ENCODE measurements at places on chromosomes 5 and 9.

GRCh38 chr5:127834554-127834953 is 131.4 kb downstream of the CCDC192 start:
- DNase-seq, result no peak

- DNase-seq, result no peak
Observed at GRCh38 chr9:6658628-6659353, 13.3 kb upstream of the GLDC start.

DNA sequence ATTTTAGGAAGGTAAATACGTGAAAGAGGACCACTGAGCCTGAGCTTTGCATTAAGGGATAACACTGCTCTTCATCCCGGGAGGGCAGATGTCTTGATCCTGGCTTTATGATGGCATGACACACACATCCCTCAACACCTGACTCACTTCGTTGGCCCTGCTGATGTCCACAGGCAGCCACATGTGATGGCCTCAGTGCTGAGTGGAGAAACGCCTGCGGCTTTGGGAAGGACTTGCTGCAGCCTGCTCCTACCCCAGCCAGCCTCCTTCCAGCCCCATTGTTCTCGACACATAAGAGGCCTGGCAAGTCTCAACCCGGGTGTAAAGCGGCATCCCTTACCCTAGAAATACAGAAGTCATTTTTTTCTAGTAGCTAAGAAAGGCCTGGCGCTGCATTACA is 169.0 kb downstream of the SYK start:
- DNase-seq, result no peak

DNA sequence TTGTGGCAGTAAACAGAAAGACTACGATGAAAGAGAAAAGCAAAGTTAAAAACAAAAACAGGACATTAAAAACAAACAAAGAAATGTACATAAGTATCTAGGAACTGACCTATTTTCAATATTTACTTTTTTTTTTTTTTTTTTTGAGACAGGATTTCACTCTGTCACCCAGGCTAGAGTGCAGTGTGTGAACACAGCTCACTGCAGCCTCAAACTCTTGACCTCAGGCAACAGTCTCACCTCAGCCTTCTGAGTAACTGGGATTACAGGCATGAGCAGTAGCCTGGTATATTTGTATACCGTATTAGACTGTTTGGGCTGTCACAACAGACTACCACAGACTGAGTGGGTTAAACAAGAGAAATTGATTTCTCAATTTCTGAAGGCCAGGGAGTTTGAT is 1189.1 kb downstream of the CDH9 start:
- no peak for DNase-seq

GRCh38 chr5:160923936-160924710 is 72.1 kb upstream of the ATP10B start:
- peak; percentile 40 for DNase-seq

DNA sequence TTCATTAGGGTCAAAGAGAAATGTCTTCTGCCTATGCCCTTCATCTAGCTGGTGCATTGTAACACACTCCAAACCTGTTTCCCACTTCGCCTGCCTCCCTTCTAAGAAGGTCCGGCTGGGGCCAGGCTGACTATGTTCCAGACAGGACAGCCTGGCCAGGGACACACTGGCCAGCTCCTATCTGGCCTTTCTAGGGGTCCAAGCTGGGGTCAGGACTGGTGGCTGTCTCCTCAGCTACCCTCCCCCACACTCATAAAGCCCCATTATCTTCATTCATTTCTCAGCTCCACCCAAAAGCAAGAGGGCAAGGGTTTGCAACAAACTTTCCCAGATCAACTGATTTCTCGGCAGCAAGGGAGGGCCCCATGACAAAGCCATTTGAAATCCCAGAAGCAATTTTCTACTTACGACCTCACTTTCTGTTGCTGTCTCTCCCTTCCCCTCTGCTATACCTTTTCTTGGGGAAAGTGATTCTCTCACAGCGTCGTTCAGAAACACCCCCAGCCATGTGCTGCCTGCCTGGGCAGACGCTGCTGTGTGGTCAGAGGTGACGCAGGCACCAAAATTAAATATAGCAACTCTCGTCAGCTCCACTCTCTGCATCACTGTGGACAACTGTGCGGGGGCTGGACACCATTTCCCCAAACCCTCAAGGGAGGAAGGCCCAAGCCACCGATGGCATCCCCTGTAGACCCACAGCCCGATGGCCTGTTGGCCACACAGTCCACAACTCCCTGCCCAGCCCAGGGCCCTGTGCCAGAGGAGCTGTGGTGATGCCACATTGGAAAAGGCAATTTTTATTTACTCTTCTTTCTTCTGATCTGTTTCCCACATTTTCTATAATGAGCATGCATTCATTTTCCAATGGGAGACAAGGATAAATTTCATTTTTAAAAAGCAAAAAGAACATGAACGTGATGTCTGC is 6.1 kb downstream of the IL13 start:
- DNase-seq, result no peak

- peak; percentile 21 for DNase-seq
Observed at GRCh38 chr5:59104400-59105127, 521.7 kb downstream of the RAB3C start.

- no peak for DNase-seq
Observed at GRCh38 chr9:86550401-86550800, 196.2 kb upstream of the TUT7 start.

GRCh38 chr5:126878634-126879033 is 101.7 kb downstream of the LMNB1 start:
- DNase-seq, result no peak

DNA sequence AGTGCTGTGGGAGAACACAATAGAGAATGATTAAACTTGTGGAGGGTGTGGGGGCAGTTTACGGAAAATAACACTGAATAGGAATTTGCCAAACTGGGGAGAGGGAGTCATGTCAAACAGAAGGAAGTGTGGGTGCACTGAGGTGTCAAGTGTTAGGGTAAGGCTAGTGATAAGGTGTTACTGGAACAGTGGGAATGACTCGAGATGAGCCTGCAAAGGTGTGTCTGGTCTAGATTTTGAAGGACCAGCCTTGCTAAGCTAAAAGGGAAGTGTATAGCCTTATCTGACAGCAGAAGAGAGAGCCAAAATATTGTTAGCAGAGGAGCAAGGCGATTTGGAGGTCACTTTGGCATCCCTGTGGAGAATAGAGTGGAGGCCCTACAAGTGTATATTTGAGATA is 4.2 kb downstream of the CNOT6 start:
- no peak for DNase-seq

- DNase-seq, result no peak
Observed at GRCh38 chr9:121281614-121282276, 13.8 kb downstream of the GSN start.

- no peak for DNase-seq
Observed at GRCh38 chr5:50320131-50320749, 120.8 kb downstream of the EMB start.

DNA sequence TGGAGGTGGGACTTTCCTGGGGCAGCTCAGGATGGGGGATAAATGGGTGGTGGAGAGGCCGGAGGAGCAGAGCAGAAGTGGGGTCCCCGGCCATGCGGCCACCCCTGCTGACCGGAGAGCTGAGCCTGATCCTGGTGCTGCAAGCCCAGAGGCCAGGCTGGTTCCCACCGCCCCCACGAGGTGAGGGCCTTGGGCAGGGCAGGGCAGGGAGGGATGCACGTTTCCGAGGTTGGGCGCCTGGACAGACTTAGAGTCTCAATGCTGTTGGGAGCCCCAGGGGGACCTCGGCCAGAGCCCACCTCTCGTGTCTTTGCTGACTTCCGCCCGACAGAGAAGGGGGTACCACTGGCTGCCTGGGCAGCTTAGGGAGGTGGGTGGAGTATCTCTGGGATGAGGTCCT is 5.5 kb downstream of the OBP2A start:
- no peak for DNase-seq

GRCh38 chr9:98568909-98569469 is 139.7 kb downstream of the GABBR2 start:
- DNase-seq, result no peak

DNA sequence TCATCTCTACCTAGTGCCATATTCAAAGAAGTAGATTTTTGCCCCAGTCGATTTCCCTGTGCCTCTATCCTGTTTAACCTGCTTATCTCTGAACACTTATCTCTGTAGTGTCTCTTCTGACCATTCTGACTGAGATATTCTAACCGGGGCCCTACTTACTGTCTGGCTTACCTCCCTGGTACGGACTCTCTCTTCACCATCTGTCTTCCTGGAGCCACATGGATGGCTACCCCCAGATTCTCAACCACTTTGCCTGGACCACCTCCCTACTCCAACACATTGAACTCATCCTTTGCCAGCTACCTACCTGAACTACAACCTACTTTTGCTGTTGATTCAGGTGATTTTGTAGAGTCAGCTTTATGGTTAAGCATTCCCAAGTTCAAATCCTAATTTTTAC is 397.4 kb upstream of the SLC24A2 start:
- DNase-seq, result no peak

DNA sequence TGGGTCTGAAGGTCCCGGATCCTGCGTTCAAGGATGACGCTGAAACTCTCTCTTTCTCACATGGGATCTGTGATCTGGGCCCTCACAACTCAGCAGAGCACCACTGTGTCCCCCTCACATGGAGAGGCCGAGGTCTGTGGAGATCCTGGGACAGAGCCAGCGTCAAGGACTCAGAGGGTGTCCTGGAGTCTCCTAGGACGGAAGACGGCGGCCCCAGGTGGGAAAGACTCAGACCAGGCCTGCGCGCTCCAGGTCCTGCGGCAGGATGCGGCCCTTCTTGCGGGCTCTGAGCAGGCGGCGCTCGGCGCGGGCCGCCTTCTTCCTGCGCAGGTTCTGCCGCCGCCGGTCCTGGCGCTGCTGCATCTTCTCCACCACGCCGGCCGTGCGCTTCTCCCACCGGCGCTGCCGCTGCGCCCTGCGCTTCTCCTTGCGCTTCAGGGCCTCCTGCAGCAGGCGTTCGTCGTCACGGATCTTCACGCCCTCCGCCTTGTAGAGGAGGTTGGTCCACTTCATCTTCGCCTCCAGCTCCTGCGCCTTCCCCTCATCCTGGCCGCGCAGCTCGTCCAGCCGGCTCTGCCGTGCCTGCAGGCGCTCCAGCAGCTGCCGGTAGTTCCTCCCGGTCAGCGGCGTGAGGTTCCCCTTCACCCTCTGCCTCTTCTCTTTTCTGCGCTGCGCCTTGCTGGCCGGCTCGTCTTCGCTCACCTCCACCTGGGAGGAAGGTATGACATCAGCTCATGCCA is 4.2 kb downstream of the SURF6 start:
- no peak for DNase-seq

DNA sequence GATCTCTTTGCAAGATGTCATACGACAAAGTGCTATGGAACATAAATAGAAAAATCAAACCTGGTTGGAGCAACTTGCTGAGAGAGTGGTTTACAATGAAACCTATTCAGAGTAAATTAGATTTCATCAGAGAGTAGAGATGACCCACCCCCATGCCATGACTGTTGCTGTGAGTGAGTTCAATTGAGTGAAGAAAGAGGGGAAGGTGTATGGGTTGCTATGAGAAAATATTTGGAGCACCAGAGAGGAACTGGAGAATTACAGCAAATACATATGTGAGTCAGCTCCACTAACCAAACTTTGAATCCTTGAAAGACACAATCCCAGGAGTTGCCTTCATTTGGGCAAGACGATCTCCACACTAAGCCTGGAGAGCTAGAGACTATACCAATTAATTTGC is 217.2 kb downstream of the RFX3 start:
- no peak for DNase-seq

- no peak for DNase-seq
Observed at GRCh38 chr9:3863111-3863528, 337.3 kb upstream of the RFX3 start.

GRCh38 chr9:2966565-2967300 is 122.8 kb upstream of the PUM3 start:
- DNase-seq, result no peak

GRCh38 chr5:146185161-146185560 is 2.7 kb upstream of the LARS1 start:
- no peak for DNase-seq

DNA sequence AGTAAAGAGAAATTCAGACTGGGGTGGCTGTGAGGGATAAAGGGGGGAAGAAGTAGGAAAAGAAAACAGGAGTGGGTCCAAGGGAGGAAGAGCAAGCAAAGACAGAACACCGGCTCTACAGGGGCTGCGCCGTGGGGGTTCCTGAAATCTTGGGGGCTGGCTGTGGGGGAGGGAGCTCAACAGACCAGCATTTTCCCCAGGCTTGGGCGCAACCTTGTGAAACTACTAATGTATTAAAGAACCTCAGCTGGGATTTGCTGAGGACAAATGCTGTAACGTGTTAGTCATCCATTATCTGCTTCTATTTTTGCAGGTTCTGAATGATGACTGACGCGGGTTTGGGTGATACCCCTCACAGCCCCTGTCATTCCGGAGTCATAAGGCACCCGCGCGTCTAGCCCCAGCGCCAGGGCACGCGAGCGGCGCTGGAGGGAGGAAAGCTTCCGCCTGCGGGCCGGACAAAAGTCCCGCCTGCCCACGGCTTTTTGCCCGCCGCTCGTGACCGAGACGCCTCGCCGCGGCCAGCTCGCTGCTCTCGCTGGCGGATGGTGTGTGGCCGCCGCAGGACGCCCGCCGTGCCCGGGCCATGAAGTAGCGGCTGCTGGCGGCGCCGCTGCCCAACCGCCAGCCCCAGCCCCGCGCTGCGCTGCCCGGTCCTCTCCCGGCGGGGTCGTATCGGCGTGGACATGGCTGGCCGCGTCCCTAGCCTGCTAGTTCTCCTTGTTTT is 110.6 kb downstream of the PAM start:
- DNase-seq, result peak; percentile 91

GRCh38 chr5:55313870-55314617 is 6.3 kb downstream of the MTREX start:
- no peak for DNase-seq

DNA sequence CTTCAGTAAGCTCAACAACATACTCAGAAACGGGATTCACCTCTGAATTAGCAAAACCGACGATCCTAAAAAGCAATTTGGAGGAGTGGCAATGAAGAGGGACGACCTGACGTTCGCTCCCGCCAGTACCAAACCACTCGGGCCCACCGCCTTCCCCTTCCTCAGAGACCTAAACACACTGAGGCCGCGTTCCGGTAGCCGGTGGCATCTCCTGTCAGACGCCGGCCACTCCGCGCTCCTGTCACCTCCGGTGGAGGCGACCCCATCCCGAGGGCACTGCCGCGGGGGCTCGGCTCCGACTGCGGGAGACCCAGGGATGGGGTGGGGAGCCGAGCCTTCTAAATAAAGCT is 617 bp downstream of the PPP6C start:
- peak; percentile 63 for DNase-seq

DNA sequence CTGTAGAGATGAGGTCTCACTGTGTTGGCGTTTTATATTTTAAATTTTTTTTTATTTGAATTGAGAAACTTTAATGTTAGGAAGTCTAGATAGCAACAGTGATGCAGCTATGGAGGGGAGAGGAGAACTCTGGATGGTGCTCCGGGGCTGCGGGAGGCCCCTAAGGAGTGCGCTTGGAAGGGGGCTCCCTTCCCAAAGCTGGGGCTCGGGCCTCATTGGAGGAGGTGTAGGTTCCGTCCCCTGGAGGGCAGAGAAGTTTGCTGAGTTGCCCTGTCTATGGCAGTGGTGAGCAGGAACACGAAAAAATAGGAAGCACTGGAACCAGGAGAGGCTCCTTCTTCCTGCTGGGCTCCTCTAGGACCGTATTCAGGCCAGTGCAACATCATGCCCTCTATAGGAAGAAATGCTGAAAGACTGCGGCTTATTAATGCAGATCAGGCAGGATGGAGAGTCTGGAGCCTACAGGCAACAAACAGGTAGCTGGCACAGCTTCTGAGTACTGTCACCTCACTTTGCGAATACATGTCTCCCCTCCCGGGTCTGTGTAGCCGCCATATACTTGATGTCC is 16.1 kb downstream of the AHRR start:
- peak; percentile 80 for DNase-seq

- DNase-seq, result peak; percentile 50
Observed at GRCh38 chr9:109013679-109014607, 644 bp upstream of the CTNNAL1 start.

- no peak for DNase-seq
Observed at GRCh38 chr9:109447329-109448076, 50.6 kb downstream of the PTPN3 start.

All from GM23338 (cell line).